ENCODE measurements at places on chromosomes 3 and 15. TPM values are rescaled to one million over a fixed set of nuclear protein-coding genes. Genes with fewer than 3 reads are reported as not detected.

DNA sequence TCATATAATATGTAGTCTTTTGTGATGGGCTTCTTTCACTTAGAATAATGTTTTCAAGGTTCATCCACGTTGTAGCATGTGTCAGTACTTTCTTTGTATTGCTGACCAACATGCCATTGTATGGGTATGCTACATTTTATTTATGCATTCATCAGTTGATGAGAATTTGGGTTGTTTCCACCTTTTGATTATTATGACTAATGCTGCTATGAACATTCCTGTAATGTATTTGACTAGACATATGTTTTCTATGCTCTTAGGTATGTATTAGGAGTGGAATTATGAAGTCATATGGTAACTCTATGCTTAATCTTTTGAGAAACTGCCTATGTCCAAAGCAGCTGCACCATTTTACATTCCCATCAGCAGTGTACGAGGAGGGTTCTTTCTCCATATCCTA is 3.2 kb upstream of the PODXL2 start:
- no peak for DNase-seq

The IMPG2 gene
- total RNA-seq, result 0.13 TPM

DNA sequence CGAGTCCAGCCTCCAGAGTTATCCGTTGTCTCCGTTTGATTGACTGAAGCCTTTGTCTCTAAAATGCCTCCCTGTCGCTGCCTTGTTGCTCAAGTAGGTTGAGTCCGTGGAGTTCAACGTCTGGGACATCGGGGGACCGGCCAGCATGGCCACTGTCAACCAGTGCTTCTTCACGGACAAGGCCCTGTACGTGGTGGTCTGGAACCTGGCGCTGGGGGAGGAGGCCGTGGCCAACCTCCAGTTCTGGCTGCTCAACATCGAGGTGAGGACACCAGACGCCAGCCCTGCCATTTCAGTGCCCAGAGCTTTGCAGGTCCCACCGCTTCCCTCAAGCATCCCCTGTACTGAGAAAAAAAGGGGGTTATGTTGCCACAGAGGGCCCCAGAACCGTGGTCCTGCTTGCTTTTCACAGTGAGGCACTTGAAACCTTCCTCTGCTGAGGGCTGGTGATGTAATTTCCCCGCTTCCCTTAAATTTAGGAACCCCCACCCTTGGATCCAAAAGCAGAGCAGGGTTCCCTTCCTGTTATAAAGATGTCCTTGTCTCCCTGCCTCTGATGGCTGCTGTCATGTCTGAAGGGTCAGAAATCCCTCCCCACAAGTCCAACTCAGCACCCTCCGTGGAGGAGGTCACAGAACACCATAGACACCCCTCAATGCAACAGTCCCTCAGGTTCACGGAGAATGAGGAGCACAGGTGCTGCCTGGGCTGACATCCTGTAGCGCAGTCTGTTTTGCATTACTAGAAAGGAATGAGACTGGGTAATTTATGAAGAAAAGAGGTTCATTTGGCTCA is 105.7 kb downstream of the LRRK1 start:
- no peak for DNase-seq

The GP9 gene
- not detected for total RNA-seq

DNA sequence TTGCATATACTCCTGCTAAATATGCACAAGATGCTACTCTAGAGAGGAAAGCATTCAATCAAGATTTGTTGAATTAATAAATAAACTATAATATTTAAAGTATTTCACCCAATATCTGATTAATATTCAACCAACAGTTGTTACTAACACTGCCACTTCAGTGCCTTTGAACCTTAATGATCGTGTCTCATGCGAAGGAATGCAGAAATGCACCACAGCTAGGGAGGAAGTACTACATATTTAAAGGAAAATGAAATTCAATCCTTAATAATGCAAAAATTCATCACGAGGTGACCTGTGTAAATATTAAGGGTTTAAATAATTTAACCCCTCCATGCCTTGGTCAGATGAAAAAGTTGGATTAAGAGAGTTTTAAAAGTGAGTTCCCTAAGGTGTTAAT is 114.2 kb upstream of the DAZL start:
- DNase-seq, result no peak

- DNase-seq, result no peak
Measured at GRCh38 chr3:179196098-179196497, 47.9 kb downstream of the PIK3CA start.

The CCR8 gene
- total RNA-seq, result not detected

- peak; percentile 46 for DNase-seq
Measured at GRCh38 chr3:123559040-123559861, 25.6 kb downstream of the HACD2 start.

- peak; percentile 61 for DNase-seq
Measured at GRCh38 chr3:119235151-119235550, 5.5 kb downstream of the B4GALT4 start.

DNA sequence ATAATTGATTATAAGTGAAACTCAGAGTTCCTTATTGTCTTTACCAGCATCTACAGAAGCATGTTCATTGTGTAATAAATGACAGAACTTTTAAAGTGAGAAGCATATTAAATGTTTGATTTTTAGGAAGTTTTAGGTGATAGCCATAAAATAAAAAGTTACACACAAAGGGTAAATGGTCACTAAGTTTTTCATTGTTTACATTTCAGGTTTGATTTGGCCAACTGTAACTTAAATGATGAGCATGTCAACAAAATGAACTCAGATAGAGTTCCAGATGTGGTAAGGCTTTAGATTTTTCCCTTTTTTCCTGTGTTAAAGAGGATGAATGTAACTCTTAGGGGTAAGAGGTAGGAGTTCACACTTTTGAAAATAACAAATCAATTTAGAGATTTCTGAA is 25.9 kb downstream of the NMD3 start:
- no peak for DNase-seq

The LRTM1 gene
- not detected for total RNA-seq

The IL17RC gene
- total RNA-seq, result 21.1 TPM

The CPEB1 gene
- under 0.01 TPM for total RNA-seq

GRCh38 chr3:16917980-16918682 is 33.4 kb downstream of the PLCL2 start:
- DNase-seq, result no peak

GRCh38 chr3:156749244-156749643 is 74.9 kb downstream of the TIPARP start:
- DNase-seq, result no peak

DNA sequence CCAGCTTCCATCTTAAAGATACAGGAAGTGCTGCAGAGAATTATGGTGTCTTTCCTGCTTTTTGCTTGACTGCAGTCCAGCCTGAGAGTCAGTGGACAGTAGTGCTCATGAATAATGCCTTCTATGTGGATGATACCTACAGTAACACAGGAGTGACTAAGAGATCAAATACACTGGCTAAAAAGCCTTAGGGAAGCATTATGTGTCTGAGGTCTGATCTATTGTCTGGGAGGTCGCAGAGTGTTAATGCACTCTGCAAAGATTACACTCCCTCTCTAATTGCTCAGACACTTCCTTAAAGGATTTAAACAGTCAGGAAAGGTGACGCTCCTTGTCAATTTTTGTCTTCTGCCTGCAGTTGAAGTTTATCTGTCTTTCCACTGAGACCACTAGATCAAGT is 183.6 kb downstream of the MCTP2 start:
- peak; percentile 32 for DNase-seq

- no peak for DNase-seq
Measured at GRCh38 chr3:49120096-49120437, 556 bp downstream of the USP19 start.

The ABHD10 gene
- total RNA-seq, result 28.9 TPM

DNA sequence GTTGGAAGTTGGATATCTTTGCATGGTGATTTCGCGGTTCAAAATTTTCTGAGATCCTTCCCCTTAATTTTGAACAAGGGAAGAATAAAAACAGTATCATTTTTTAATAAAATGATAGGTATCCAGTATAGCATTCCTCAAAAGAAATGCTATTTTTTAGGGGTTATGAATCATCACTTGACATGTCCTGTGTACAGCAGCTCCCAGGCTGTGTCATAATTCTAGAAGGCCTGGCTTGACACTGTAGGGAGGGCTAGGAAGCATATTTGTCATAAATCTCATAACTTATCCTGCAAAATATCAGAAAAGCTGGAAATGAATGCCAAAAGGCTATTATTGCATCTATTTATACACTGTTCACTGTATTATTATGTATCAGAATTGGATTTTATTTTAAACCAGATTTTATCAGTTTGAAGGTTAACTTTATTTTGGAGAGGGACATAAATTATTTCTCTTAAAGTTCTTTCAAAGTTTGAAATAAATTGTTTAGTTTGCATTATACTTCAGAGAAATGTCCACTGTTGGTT is 539.1 kb upstream of the ROBO2 start:
- DNase-seq, result peak; percentile 5

DNA sequence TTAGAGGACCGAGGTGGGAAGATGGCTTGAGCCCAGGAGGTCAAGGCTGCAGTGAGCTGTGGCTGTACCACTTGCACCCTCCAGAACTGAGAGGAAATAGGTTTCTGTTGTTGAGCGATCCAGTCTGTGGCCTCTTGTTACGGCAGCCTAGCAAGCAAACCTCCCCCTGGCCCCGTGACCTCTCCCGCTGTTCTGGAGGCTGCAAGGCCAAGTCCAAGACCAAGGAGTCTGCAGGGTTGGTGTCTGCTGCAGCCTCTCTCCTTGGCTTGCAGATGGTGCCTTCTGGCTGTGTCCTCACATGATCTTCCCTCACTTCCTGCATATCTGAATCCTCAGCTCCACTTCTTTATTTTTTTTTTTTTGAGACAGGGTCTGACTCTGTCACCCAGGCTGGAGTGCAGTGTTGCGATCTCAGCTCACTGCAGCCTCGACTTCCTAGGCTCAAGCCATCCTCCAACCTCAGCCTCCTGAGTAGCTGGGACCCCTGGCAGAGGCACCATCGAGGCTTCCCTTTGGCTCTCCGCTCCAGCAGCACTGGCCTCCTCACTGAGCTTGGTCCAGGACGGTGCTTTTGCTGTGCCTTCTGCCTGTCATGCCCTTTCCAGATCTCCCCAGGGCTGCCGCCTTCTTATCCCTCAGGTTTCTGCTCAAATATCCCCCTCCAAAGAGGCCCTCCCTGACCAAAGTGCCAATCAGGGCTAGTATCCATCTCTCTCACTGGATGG is 18.0 kb upstream of the PLXND1 start:
- no peak for DNase-seq

The SOX14 gene
- total RNA-seq, result not detected

The SERINC4 gene
- total RNA-seq, result 0.13 TPM

The RBMS3 gene
- 5.9 TPM for total RNA-seq

The UPK1B gene
- 55.2 TPM for total RNA-seq

GRCh38 chr3:67804578-67804977 is 150.2 kb upstream of the SUCLG2 start:
- DNase-seq, result no peak

The TEX9 gene
- total RNA-seq, result 2.6 TPM

DNA sequence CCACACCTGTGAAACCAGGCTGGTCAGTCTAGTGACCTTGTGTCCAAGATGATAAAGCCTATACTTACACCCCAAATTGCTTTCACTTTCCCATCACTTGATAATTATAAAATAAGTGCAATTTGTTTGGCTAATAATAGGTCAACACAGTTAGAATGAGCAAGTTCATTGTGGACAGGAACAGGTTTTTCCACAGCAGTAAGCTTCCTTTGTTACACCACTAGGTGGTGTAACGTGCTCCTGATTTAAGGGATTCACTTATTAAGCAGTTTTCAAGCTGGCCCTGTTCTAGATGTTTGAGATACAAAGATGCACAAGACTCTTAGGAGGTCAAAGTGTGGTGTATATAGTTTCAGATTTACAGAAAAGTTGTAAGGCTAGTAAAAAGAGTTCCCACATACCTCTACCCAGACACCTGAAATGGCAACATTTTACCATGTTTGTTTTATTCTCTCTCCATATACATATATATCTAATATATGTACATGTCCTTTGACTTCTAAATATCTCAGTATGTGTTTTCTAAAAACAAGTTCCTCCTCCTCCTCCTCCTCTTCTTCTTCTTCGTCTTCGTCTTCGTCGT is 6.8 kb upstream of the MFSD1 start:
- peak; percentile 63 for DNase-seq

DNA sequence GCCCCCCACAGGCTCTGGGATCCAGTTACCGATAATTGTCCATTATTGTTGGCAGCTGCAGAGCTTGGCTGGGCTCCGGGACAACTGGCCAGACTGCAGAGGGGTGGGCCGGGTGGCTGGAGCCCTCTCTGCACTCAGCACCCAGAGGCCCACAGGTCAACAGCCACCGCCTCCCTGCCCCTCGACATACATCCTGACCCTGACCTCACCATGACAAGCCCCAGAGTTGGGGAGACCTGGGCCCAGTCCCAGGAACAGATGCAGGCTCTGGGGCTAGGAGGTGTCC is 22.4 kb downstream of the PTH1R start:
- no peak for DNase-seq

DNA sequence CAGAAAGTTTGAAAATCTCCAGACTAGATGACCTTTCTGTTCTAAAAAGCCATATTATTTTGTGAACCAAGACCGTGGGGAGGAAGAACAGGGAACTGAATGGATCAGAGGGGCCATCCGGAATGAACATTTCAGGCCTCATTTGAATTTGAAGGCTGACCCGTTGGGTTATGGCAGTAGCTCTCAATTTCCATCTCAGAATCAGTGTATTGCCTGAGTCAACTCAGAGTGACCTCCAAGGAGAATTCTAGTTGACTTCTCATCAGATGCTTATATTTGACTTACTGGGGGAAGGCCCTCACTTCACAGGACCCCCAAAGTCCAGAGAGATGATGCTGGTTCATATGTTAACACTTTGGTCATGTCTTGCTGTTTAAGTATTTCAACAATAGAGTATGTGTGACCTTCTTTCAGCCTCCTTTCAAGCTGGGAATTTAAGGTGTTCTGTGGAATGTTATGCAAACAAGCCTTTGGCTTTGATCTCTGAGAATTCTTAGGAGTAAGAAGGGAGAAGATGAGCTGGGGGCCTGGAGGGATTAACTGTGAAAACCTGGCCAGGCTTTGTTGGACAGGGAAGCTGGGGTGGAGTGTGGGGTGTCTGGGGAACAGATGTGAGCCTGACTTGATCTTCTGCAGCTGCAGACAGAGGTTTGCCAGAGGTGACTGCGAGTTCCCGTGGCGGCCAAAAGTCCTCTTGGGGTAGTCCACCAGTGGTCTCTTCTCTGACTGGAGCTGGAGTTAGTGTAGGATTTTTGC is 111.2 kb upstream of the RGMA start:
- DNase-seq, result no peak

GRCh38 chr3:62672988-62673313 is 202.3 kb downstream of the CADPS start:
- DNase-seq, result no peak

The MINAR1 gene
- total RNA-seq, result 0.26 TPM

GRCh38 chr3:52532838-52533622 is 627 bp downstream of the NT5DC2 start:
- DNase-seq, result no peak

The NGLY1 gene
- total RNA-seq, result 32.0 TPM

Measured in bronchial epithelial cell (primary cell).